ENCODE measurements at places on chromosomes 5 and 9.

DNA sequence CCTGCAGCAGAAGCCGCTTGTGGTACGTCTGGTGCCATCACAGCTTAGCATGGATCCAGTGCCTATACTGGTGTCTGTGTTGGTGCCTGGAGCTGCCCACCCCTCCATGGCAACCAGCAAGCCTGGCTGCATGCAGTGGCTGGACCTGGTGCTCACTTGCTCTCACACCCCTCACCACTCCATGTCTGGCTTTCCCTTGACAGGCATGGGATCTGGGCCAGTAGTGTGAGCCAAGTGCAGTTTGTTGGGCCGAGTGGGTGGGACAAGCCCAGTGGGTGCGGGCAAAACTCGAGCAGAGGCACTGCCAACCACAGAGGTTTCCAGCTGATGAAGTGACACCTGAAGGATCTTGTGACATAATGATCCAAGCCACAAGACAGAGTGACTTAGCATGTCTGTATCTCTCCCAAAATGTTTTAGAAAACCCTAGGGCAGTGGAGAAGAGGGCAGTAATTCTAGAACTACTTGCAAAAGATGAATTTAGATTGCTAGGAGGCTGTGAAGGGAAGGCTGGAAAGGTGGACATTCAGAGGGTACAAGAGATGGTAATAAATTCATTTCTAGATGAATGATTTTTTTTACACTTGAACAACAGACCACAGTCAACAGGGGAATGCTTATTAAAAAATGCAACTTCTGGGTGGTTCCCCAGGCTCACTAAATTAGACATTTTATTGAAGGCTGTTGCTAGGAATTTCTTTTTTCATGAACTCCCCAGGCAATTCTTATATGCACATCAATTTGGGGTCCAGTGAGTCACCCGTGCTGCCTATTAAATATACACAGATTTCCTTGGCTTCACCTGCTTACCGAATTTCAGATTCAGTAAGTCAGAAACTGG lies 660.3 kb downstream of the TLR4 start:
- no peak for DNase-seq

DNA sequence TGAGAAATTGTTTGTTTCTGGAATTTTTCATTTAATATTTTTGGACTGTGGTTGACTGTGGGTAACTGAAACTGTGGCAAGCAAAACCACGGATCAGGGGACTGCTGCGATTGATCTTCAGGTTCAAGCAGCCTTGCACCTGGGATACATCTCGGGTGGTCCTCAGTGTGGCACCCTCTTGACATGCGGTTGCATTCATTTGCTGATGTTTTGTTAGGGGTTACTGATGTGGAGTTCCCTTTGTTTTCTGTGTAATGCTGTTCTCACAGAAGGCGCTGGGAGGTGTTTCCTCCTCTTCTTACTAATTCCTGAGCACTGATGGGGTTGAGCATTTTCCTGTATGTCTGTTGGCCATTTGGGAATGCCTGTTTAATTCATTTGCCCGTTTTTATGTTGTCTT lies 60.4 kb downstream of the EHMT1 start:
- no peak for DNase-seq

DNA sequence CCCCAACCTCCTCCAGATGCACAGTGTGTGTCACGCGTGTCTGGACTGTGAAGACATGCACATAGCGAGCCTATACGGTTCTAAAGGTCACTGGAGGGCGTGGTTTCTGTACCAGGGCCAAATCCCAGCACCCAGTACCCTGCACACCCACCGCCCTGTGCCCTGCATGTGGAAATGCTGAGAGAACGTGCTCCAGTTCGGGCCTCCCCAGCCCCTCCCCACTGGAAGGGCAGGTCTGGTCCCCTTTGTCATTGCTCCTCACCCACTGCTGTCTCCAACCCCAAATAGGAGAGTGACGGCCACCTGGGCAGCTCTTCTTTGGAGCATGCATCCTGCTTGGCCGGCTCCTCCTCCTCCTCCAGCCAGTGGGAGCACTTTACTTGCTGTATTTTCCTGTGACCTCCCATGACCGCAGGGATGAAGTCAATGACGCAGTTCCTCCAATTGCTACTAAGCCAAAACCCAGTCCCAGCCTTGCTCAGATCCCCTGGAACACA lies 116.7 kb downstream of the WNK2 start:
- DNase-seq, result no peak

GRCh38 chr9:89768051-89768450 lies 163.2 kb downstream of the GADD45G start:
- no peak for DNase-seq

- no peak for DNase-seq
These were observed 16.1 kb downstream of the LURAP1L start for GRCh38 chr9:12790883-12791282.

DNA sequence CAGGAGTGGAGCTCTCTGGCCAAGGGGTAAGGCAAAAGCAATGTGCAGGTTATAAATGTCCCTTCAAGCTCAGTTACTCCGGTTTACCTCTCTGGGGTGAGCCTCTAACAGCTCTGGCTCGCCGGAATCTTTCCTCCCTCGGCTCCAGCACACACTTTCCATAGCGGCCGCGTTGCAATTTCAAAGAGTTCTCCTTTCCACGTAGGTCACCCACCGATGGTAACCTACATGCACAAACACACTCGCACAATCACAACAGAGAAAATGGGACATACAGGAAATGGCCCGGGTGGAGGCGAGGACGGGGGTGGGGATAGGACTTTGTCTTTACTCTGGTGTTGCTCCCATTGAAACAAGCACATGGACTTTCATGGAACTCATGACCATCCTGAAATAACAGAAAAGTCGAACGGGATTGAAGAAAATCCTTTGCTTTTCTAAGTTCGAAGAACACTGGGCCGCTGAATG lies 1.2 kb downstream of the LHFPL2 start:
- DNase-seq, result no peak

DNA sequence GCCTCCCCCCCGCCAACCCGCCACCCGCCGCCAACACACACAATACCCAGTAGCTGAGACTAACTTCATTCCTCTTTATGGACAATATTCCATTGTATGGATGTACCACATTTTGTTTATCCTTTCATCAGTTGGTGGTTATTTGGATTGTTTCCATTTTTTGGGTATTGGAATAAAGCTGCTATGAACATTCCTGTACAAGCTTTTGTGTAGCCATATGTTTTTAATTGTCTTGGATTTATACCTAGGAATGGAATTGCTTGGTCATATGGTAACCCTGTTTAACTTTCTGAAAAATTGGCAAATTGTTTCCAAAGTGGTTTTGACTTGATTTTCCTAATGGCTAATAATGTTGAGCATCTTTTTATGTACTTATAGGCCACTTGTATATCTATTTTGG lies 4.9 kb upstream of the UBTD2 start:
- DNase-seq, result no peak

DNA sequence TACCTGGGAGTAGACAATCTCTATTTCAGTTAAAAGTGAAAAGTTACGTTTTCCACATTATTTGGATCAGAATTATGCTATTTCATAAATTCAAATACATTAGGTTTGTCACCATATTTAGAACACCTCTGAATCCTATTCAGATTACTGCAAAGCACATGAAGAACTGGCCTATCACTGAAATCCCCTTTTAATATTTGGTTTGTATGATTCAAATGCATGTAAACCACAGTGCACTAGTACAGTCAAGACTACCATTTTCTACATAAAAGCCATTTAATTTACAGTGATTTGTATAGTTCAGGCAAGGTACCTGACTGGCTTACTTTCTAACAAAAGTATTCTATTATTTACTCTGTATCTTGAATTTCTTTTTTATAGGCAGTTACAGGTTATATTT lies 212.5 kb downstream of the MEF2C start:
- no peak for DNase-seq

GRCh38 chr5:142630927-142631539 lies 54.9 kb downstream of the FGF1 start:
- DNase-seq, result no peak

DNA sequence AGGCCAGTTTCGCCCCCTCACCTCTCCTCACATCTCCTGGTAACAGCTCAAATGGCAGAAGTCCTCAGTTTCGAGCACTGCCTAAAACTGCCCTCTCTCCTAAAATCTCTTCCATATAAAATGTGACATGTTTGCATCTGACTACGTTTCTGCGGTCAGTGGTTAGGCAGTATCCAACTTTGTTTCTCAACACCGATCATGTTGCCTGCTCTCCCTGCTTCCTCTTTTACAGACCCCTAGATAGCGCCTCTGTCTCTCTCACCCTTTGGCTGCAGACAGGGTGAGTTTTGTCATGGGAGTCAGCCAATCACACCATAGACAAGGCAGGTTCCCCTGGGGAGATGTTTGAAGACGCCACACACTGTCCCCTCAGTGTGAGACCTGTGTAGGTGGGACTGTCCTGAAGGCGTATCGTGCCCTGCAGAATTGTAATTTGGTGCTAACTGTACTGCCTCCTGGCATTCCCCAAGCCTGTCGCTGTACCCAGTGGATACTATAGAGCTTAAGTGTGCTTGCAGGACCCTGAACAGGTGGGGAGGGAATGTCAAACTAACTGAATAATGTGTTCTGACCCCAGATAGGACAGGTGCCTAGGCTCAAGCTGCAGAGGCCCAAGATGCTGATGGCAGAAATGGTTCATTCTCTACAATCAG lies 1.1 kb downstream of the HEXB start:
- DNase-seq, result no peak

- no peak for DNase-seq
These were observed 138.9 kb downstream of the C9orf50 start for GRCh38 chr9:129481810-129482511.

DNA sequence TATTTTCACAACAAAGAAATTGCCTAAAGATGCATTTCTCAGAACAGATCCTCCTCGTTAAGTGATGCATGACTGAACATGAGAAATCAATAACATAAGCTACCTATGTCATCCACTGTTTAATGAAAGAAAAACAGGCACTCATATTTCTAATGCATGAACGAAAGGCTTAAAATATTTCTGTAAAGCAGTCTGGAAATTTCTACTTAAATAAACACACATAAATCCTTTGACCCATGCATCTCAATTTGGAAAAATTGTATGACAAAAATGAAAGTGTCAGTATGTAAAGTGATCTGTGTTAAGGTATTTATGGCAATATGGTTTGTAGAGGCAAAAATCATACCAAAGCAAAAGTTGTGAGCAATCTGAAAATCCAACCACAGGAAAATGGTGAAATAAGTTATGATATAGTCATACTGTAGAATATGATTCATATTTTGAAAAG lies 399.2 kb upstream of the GRAMD2B start:
- no peak for DNase-seq

DNA sequence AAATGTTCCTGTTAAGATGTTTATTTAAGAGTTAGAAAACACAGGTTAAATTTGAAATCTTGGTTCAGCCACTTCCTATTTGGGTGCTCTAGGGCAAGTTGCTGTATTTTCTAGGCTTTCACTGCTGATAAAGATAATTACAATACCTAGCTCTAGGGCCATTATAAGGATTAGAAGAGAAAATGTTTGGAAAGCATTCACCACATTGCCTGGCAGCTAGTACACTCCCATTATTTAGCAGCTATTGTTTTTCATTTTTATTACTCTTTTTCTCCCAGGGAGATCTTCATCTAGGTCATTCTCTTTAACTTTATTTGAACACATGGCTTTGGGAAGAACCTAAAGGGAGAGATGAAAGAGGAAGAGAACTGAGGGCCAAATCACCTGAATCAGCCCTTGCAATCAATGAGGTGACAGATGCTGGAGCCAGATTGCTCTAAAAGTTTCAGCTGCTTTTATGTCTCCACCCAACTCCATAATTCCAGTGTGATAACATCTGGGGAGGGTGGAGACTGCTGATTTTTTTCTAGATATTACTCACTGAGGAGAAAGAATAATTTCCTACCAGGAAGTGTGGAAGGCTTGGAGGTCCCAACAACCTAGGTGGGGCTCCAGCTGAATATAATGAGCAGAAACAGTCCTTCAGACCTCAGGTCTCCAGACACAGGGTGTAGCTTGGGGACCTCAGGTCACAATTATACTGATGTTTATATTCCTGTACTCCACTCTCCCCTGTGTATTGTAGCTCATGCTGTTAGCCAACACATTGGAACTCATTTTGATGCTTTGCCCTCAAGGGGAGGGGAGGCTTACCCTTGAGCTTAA lies 640.0 kb downstream of the RAB3C start:
- no peak for DNase-seq

GRCh38 chr5:167226386-167226785 lies 1065.1 kb upstream of the WWC1 start:
- DNase-seq, result no peak

GRCh38 chr5:77076961-77077828 lies 9.9 kb downstream of the ZBED3 start:
- DNase-seq, result no peak

DNA sequence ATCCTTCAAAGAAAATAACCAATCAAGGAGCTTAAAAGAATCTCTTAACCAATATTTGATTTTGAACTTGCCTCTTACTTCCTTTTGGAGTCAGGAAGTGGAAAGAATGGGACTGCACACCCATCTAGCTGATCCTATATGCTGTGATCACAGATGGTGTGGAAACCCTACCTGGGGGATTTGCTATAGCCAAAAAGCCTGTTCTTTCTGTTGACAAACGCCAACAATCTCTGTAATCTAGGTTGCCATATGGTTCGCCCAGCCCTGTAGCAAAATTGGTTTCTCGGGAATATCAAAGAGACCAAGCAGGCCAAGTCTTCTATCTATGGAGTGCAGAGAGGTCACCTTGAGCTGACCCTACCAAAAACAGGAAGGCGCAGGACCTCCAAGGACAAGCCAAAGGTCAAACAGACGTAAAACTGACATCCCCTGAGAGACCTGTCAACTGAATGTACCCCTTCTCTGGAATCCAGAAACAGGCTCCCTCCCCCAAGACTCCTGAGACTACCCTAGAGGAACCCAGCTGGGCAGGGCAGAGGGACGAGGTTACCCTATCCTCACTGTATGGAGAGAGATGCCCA lies 19.4 kb downstream of the NRG2 start:
- DNase-seq, result no peak

- DNase-seq, result peak; percentile 17
These were observed 60.7 kb downstream of the HRH2 start for GRCh38 chr5:175718401-175719108.

DNA sequence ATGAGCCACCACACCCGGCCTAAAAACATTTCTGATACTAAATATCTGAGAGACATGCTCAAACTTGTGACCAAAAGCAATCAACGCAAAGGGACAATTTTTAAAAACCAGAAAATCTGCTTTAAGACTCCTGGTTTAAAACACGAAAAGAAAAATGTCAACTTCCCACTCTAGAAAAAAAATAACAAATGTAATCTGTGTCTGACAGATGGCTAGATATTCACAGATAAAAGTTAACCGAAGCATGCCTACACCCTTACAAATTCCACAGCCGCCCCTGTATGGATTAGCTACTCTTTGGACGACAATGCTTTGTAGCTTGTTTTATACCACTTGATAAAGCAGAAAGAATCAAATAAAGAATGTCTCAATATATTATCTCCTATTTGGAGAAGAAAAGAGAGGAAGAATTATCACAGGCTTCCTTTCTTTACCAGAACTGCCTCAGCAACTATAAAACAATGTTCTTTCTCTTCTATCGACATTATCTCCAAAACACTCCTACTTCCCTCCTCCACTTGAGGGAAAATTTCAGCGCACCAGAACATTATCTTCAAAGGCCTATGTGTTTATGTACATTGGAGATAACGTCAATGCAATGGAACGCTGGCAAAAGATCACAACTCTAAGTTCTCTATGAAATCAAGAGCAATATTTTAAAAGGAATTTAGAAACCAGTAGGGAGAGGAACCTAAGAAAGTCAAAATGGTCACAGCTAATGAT lies 26.2 kb downstream of the CEMIP2 start:
- DNase-seq, result no peak
